ENCODE measurements at places on chromosomes 7 and 10.

DNA sequence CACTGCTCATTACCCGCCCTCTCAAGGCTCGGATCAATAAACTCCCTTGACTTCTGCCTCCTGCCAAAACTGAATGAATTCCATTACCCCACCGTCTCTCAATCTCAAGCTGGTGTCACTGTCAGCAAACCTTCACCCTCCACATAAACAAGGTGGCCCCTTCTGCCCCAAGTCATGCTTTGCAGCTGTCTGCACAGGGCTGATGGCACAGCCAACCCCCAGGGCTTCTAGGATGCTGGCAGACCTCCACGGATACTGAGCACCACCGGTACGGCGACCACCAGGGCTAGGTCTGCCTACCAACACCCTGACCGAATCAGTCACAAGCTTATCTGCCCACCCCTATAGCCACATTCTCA lies 46.1 kb downstream of the PARD3 start:
- no peak for DNase-seq

GRCh38 chr7:23472046-23472445 lies 1.8 kb upstream of the IGF2BP3 start:
- no peak for DNase-seq

DNA sequence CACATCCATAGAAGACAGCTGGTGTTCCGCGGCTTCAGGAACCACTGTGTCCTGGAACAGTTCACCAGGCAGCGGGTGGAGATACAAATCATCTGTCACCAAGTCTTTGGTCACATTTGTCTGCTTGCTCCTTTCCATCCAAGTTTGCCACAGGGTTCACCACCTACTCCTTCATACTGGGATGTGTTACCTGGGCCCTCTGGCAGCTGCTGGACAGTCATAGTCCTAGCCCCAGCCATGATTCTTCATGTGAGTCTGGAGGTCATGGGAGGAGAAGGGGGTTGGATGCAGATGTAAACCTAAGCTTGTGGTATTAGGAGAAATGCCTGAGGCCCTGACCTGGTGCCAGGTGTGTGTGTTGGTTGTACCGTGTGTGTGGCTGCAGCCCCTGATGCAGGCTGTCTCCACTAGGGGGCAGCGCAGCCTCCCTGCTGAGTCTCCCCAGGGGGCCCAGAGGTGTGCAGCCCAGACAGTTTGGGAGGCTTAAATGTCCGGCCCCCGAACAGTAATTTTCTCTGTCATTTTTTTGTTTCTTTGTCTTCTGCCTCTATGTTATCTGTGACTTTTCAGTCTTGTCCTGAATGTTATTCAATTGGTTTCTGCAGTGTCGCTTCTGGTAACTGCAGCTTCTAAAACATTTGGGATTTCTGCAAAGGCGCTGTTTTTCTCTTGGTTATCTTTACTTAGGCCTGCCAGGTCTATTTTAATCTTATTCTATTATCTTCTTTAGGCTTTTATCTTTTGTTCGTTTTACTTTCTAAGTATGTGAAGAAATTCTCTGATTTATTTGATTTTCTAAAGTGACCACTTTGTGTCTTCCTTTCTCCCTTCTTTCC lies 14.8 kb downstream of the NPS start:
- no peak for DNase-seq

DNA sequence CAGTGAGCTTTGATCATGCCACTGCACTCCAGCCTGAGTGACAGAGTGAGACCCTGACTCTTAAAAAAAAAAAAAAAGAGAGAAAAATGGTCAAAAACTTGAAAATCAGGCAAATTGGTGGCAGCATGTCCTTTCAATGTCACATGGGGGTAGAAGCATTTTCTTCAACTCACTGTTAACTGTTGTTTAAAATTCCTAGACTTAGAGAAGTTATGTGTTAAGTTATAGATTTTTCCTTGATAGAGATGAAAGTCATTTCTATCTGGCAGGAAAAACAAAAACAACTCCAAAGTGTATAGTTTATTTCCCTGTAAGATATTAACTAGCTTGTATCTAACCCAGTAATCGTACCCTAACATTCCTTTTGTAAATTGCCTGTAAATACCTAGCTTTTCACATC lies 26.8 kb downstream of the LYZL2 start:
- no peak for DNase-seq

DNA sequence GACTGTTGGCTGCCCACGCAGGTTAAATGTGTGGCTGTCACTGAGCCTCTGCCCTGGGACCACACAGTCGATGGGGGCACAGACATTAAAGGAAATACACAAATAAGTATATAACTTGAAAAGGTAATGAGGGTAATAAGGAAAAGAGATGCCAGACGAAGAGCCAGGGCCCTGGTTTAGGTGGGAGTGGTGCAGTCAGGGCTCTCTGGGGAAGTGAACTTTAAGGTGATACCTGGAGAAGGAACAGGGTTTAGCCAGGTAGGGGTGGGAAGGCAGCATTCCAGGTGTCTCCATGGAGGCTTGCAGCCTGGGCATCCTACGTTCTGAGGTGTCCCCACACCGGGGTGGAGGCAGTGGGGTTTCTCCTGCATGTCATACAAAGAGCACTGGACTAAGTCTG lies 50.4 kb downstream of the UNC5B start:
- no peak for DNase-seq

- DNase-seq, result no peak
Observed at GRCh38 chr10:8043569-8044306, 10.8 kb upstream of the GATA3 start.

DNA sequence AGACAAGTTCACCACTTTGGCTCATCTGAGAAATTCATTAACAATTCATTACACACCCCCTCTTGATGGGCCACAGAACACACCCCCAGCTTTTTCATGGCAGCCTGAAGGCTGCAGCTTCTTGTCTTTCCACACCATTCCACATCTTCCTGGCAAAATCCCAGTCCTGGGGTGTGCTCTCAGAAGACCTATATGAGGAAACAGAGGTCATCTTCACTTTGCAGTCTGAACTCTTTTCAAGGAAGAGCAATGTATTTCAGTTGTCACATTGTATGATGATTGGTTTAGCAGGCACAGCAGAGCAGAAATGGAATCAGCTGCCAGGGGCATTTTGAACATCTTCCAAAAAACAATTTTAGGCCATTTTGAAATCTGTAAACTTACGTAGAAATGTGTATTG lies 7.8 kb upstream of the LRRC27 start:
- no peak for DNase-seq

GRCh38 chr7:73623798-73624668 lies at the start of gene MLXIPL:
Gene MLXIPL, minus strand, starts transcription at chr7:73624522. Its CDS starts 30 bp downstream, at chr7:73624492.
- peak; percentile 34 for DNase-seq

DNA sequence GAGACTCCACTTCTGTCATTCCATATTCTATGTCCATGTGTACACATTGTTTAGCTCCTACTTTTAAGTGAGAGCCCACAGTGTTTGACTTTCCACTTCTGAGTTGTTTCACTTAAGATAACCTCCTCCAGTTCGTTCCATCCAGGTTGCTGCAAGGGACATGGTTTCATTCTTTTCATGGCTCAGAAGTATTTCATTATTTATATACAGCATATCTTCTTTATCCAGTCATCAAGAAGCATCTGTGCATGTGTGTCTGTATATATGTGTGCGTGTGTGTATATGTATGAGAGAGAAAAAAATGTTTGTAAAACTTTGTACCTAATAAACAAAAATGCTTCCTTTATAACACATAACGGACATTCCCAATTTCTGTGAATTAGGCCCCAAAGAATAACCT lies 6.2 kb downstream of the SEC61A2 start:
- no peak for DNase-seq

DNA sequence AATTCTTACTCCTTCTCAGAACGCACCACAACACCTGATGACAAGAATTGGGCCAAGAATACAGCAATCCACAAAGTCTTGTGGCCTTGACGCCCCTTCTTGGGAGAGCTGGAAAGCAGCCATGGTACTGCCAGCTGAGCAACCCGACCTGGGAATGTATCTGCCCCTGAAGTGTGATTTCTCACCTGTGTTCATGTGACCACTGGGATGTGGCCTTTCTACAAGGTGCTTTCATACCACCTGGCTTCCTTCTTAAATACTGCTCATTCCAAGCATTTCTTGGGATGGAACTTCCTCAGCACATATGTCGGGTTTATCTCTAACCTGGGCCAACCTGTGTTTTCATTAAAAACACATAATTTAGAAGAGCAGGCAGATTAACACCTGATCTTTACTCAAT lies 72.1 kb downstream of the HTR7 start:
- DNase-seq, result no peak

DNA sequence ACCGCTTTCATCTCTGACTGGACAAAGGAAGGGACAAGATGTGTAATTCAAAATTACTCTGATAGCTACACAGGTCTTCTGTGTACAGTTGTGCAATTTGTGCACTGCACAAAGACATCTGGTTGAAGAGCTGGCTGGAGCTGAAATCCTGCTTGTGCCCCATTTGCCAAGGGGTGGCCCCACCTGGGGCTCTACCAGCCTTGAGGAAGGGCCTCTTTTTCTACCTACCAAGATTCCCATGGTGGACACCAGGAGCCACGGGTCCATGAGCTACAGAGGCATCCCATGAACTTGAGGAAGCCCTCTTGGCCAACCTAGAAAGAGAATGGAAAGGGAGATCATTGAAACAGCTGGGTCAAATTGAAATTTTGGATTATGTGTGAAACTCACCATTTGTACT lies 43.2 kb downstream of the HHEX start:
- no peak for DNase-seq

DNA sequence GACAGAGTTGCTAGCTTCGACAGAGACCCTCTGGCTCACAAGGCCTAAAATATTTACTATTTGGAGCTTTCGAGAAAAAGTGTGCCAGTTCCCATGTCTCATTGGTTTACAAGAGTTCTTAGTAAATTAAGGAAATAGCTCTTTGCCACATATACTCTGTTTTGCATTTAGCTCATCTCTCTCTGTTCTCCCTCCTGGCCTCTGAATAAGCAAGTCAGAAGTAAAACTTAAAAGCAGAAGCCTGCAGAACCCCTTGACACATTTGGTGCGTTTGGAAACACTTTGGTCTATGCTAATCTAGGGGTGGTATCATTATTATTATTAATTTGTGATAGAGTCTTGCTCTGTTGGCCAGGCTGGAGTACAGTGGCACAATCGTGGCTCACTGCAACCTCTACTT lies 6.4 kb downstream of the CARD11 start:
- DNase-seq, result no peak

DNA sequence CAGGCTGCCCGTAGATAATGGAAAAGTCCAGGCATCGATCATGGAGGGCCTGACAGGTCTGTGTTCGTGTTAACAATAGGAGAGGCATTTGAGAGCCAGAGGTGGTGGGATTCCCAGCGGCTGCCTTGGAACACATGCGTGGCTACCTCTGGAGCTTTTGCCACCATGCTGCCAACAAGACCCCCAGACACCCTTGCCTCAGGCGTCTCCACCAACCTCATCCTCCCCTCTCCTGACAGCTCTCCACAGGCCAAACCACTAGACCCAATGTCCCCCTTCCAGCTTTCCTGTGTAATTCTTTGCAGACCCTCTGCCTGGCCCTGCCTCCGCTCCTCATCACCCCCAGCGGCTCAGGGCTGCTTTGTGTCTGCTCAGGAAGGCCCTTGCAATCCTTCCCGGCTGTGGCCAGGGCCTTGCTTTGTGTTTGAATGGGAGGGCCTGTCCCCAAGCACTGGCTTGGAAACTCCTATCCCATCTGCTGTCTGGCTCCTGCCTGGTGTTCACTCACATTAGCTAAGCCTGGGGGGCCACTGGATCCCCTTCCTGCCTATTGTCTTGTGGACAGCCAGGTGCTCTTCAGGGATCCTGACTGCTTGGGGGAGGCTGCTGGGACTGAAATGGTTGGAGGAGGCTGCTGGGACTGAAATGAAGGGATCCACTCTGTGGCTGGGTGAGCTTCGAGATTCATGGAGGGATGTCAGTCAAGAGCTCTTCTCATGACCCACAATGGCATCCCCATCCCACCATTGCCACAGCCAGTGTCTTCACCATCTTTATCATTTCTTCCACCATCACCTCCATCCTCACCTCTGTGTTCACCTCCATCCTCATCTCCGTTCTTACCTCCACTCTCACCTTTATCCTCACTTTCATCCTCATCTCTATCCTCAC lies 60.8 kb upstream of the ELN start:
- DNase-seq, result no peak

GRCh38 chr10:98414932-98415730 lies at the start of gene PYROXD2:
Gene PYROXD2, minus strand, starts transcription at chr10:98415182. Its CDS starts 47 bp downstream, at chr10:98415135.
- DNase-seq, result peak; percentile 12

GRCh38 chr7:82805527-82805960 lies 357.1 kb downstream of the PCLO start:
- DNase-seq, result no peak

Data from effector CD4-positive, alpha-beta T cell (primary cell).